Right forelimb (tissue), 1 donor: ENCODE measurements at places on chromosomes 4 and X.
A peak's percentile ranks its signal among the peaks of the same experiment; 100 is the strongest.

GRCh38 chr4:4539481-4539880 lies 2.4 kb downstream of the STX18 start:
- DNase-seq, result no peak

DNA sequence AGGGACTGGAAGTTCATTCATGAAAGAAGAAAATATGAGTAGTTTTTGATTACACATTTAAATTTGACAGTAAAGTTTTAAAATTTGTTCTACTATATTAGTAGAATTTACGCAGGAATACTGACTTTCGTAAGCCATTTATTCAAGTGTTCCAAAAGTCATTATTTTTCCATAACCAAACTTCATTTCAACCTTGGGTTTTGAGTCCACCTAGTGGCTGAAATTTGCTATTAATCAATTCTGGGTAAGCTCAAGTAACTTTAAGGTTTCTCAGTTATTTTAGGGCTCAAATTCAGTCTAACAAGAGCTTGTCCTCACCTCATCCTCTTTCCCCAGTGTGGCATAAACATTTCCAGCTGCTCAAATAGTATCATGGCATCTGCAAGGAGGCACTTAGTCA lies 175.4 kb downstream of the SH3BGRL start:
- no peak for DNase-seq

- DNase-seq, result no peak
Measured at GRCh38 chrX:36198575-36198974, 279.0 kb downstream of the CFAP47 start.

GRCh38 chrX:37986893-37987292 lies 19.5 kb upstream of the SYTL5 start:
- DNase-seq, result no peak

DNA sequence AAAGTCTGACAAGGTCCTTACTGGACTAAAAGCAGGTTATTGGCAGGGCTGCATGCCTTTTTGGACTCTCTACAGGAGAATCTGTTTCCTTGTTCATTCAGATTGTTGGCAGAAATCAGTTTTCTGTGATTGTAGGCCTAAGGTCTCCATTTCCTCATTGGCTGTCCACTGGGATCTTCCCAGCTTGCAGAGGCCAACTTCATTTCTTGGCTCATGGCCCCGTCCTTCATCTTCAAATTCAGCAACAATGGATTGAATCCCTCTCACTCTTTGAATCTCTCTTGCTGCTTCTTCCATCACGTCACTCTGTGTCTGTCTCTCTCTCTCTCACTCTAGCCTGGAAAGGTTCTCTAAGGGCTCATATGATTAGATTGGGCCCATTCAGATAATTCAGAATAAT lies 14.9 kb upstream of the GLUD2 start:
- no peak for DNase-seq

- no peak for DNase-seq
Measured at GRCh38 chrX:16018291-16018690, 105.1 kb upstream of the GRPR start.

DNA sequence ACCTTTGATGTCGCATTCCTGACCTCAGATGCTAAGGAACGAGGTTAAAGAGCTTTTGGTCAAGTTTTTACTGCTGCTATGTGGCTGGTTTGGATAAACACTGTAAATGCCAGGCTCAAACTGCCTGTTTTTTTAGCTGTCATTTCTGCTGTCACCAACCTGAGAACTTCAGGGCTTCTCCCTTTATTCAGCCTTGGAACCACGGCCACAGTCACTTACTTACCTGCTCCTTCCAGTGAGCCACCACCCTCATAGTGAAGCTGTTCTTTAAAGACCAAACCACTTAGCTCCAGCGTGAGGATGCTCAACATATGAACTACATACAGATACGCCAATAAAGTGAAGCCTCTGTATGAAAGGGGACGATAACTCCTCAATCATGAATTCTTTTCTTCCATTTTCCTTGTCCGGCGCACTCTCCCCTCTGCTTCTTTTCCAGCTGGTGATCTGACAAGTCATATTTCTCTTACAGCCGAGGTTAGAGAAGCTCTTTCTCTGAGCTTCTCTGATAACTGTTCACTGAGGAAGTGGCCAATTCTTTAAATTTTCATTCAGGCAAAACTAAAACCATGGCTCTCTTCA lies 152.8 kb upstream of the ANK2 start:
- DNase-seq, result no peak

DNA sequence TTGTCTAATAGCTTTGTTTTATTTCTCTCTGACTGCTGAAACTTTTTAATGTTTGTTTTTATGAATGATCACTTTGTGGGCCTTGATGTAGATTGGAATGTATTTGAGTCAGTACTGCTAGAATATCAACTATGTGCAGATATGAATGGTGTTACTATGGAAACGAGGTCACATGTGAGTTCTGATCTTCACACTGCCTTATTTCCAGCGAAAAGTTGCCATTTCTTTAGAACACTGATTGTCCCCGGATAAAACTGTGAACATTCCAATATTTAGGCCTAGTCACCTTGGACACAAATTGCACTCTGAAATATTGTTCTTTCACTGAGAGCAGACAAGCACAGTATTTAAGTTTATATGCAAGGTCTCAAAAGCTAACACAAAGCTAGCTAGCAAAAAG lies 27.2 kb upstream of the MAGED1 start:
- no peak for DNase-seq

GRCh38 chr4:2217726-2218125 lies 24.2 kb downstream of the HAUS3 start:
- no peak for DNase-seq

DNA sequence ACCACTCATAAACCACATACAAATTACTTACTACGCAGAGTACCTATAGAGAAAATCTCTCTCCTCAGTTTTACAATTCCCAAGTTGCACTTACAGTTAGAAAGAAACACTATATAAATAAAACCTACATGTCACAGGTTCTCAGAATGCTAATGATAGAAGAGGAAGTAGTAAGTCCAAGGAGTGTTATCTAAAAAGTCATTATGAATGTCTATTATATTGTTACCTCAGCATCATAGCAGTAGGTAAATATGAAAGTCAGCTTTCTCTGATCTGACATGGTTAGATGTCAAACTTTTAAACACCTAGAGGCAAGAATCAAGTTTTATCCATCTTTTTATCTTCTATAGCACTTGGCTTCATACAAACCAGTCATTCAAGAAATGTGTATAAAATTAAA lies 163.2 kb upstream of the FAM241A start:
- no peak for DNase-seq

DNA sequence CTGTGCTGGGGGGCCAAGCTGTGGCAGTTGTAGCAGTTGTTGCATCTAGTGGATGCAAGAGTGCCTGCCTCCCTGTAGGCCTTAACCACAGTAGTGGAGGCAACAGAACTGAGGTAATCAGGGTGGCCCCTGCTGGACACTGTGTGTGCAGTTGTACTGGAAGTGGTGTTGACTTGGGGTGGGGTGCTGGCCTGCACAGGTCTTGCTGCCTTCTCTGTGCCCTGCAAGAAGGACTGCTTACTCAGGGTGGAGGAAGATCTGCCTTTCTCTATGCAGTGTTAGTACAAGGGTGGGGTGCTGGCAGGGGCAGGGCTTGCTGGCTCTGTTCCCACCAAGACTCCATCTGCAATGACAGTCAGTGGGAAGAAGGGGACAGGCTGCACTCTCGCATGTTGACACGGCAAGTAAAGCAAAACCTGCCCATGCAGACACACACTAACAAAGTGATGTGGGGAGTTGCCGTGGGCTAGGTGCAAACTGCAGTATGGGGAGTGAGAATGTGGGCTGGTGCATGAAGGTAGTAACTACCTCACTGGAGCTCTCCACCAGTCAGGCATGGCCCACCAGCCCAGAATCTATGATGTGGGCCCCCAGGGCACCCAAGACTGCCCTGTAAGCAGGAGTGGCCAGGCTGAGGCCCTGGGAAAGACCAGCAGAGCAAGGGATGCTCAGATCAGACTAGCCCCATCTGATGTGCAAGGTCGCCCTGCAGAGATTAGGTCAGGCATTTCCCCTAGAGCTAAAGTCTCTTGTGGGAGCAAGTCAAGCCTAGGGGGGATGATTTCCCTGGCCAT lies 594.9 kb downstream of the TECRL start:
- no peak for DNase-seq

- peak; percentile 84 for DNase-seq
Measured at GRCh38 chr4:55396308-55397125, 760 bp downstream of the TMEM165 start.
